Tibial nerve (tissue), 4 donors: ENCODE measurements at places on chromosomes 6 and 20. TPM values are rescaled to one million over a fixed set of nuclear protein-coding genes. Genes with fewer than 3 reads are reported as not detected.

Gene KHDRBS2
- 3.3 TPM for total RNA-seq

Gene CDH26
- 1.3 TPM for total RNA-seq

Gene WFDC10B
- total RNA-seq = not detected

Gene CENPW
- total RNA-seq = not detected

Gene SH3BGRL2
- 65.3 TPM for total RNA-seq

Gene DNMT3B
- 1.0 TPM for total RNA-seq

Gene MUC22
- total RNA-seq = not detected

Gene PTK6
- 0.90 TPM for total RNA-seq

Gene PNPLA1
- total RNA-seq = not detected

Gene LIN28B
- not detected for total RNA-seq

Gene SNAP25
- total RNA-seq = not detected

Gene CAGE1
- not detected for total RNA-seq

Gene SCUBE3
- total RNA-seq = 1.3 TPM

Gene UNC93A
- not detected for total RNA-seq

Gene TXLNB
- under 0.01 TPM for total RNA-seq

Gene TNFAIP3
- 36.3 TPM for total RNA-seq

Gene ACTL10
- total RNA-seq = 3.8 TPM

Gene MYO6
- total RNA-seq = 20.8 TPM

Gene RNF146
- 79.1 TPM for total RNA-seq

Gene MAN1A1
- total RNA-seq = 119 TPM

Gene SFT2D1
- total RNA-seq = 59.4 TPM

Gene LINC00237
- total RNA-seq = not detected

Gene PHACTR1
- total RNA-seq = 2.7 TPM

Gene CLIC1
- 216 TPM for total RNA-seq

Gene HAO1
- not detected for total RNA-seq

Gene KDM1B
- total RNA-seq = 14.2 TPM

Gene BEND6
- total RNA-seq = 4.2 TPM

Gene SLPI
- 103 TPM for total RNA-seq

Gene GNMT
- total RNA-seq = 2.1 TPM

Gene TNNC2
- not detected for total RNA-seq

Gene OR10C1
- total RNA-seq = not detected

Gene ADAM33
- total RNA-seq = 226 TPM

Gene ULBP2
- total RNA-seq = 0.22 TPM

Gene SIRPB2
- 28.5 TPM for total RNA-seq

Gene SNX5
- 79.8 TPM for total RNA-seq

Gene WFDC12
- total RNA-seq = not detected

Gene PSORS1C1
- total RNA-seq = 8.5 TPM

Gene SMIM28
- not detected for total RNA-seq

Gene PCSK2
- total RNA-seq = 2.2 TPM

Gene EFCAB8
- total RNA-seq = not detected
